ENCODE measurements at places on chromosomes 3 and 15. TPM values are rescaled to one million over a fixed set of nuclear protein-coding genes. Genes with fewer than 3 reads are reported as not detected.
A peak's percentile ranks its signal among the peaks of the same experiment; 100 is the strongest.

GRCh38 chr15:37019479-37020433 lies 80.6 kb downstream of the MEIS2 start:
- H3K4me3 ChIP-seq: no peak overlapping the region
- H3K4me1 ChIP-seq: no peaks in the 10 kb centered on the region
- no peak for DNase-seq
- H3K36me3 ChIP-seq: no peaks in the 10 kb centered on the region

The COPG1 gene
- polyA plus RNA-seq: 95.6 TPM

DNA sequence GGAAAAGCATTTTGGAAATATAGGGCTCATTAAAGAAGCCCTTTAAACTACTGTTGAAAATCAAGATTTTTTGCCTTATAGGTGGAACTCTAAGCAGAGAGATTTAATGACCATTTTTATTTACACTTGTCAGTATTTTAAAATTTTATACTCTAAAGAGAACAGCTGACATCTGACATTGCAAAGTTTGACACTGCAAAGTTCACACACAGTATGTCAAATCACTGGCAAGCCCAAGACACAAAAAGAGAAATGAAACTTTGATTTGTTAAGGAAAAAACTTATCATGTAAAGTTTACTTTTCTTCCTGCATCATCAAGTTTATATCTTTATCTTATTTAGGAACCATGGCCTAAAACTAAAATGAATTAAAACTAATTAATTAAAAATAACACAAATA lies 40.2 kb downstream of the DPH6 start:
- H3K4me3 ChIP-seq: no peak overlapping the region
- H3K4me1 ChIP-seq: peaks cover 4% of the 10 kb centered on the region
- H3K36me3 ChIP-seq: no peaks in the 10 kb centered on the region
- DNase-seq: no peak
- no peaks in the 10 kb centered on the region for H3K27me3 ChIP-seq

GRCh38 chr3:178184833-178185232 lies 351.4 kb upstream of the KCNMB2 start:
- H3K27me3 ChIP-seq: peaks cover 9% of the 10 kb centered on the region
- no peaks in the 10 kb centered on the region for H3K36me3 ChIP-seq
- H3K27ac ChIP-seq: no peak overlapping the region
- DNase-seq: no peak
- H3K4me1 ChIP-seq: no peaks in the 10 kb centered on the region
- no peak overlapping the region for H3K4me3 ChIP-seq

DNA sequence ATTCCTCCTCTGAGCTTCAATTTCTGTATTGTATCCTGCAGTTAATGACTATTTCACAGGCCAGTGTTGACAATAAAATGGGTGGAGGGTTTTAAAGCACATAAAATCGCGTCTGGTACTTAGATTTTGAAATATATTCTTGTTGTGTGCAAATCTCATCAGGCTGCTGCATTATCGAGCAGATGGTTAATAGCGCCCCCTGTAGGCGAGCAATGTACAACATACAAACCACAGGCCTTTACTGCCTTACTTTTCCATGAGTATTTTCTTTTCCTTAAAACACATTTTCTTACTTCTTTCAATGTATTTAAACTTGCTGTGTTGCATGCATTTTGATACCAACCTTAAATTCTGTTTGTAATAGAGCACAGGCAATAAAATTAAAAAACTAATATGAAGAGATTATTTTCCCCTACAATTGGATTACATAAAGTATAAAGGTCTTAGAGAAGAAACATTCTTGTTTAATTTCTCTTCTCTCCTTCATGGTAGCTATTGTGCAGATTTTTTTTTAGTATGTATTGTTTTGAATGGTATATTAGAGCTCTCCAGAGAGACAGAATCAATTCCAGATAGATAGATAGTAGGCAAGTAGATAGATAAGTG lies 608.4 kb downstream of the CADM2 start:
- no peak overlapping the region for H3K4me3 ChIP-seq
- H3K36me3 ChIP-seq: no peaks in the 10 kb centered on the region
- no peak for DNase-seq
- H3K27me3 ChIP-seq: no peaks in the 10 kb centered on the region
- H3K27ac ChIP-seq: no peak overlapping the region

- H3K27me3 ChIP-seq: no peaks in the 10 kb centered on the region
- DNase-seq: no peak
- peaks cover 14% of the 10 kb centered on the region for H3K36me3 ChIP-seq
- H3K4me3 ChIP-seq: no peak overlapping the region
Observed at GRCh38 chr3:108088146-108088545, 2.7 kb downstream of the CD47 start.

GRCh38 chr15:99537344-99537743 lies 28.4 kb upstream of the MEF2A start:
- H3K36me3 ChIP-seq: no peaks in the 10 kb centered on the region
- peaks cover 6% of the 10 kb centered on the region for H3K4me1 ChIP-seq
- no peak overlapping the region for H3K4me3 ChIP-seq
- DNase-seq: no peak

The LMAN1L gene
- not detected for polyA plus RNA-seq

DNA sequence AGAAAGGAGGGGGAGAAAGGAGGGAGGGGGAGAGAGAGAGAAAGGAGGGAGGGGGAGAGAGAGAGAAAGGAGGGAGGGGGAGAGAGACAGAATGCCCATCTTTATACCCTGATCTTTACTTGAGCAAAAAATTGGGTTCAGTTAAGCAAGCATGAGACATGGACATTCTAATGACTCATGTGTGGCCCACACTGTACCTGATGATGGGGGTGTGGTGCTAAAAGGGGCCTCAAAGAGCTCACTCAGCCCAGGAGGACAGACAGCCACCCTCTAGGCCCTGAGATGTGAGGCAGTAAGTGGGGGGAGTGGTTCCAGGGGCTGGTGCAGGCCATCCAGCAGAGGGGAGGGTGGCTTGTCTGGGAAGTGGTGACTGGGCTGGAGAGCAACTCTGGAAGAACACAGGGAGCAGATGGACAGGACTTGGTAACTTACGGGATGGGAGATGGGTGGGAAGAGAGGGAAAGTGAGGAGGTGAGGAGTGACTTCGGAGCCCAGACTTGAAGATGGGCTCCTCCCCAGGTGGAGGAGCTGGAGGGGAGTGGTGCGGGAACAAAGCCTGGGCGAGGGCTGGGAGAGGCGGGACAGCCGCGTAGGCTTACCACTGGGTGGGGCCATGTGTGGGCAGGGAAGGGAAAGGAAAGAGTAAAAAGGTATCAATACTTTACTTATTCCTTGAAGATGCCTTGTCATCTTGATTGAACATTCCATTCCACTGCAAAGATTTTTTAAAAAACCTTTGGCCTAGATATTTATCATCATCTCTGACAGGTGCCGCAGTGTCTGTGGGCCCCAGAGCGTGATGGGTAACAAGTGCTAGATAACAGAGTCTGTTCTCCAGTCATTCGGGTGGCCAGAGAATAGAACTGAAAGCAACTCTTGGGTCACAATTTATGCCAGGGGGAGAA lies 32.3 kb downstream of the TSPAN3 start:
- peaks cover 5% of the 10 kb centered on the region for H3K36me3 ChIP-seq
- no peak for DNase-seq
- H3K4me1 ChIP-seq: peaks cover 51% of the 10 kb centered on the region
- H3K27ac ChIP-seq: no peak overlapping the region
- no peaks in the 10 kb centered on the region for H3K27me3 ChIP-seq

- no peaks in the 10 kb centered on the region for H3K4me1 ChIP-seq
- no peak for DNase-seq
- no peak overlapping the region for H3K27ac ChIP-seq
- H3K4me3 ChIP-seq: no peak overlapping the region
- no peaks in the 10 kb centered on the region for H3K36me3 ChIP-seq
Observed at GRCh38 chr3:46675843-46676567, 17.5 kb downstream of the ALS2CL start.

The LPP gene
- polyA plus RNA-seq: 24.8 TPM

GRCh38 chr3:164903820-164904451 lies 174.4 kb downstream of the SI start:
- peak overlapping the region; percentile 44 for H3K27ac ChIP-seq
- H3K4me1 ChIP-seq: no peaks in the 10 kb centered on the region
- no peaks in the 10 kb centered on the region for H3K27me3 ChIP-seq
- no peaks in the 10 kb centered on the region for H3K36me3 ChIP-seq
- H3K4me3 ChIP-seq: no peak overlapping the region
- no peak for DNase-seq

The KY gene
- not detected for polyA plus RNA-seq

GRCh38 chr3:111861391-111861790 lies 2.3 kb downstream of the PHLDB2 start:
- H3K27ac ChIP-seq: no peak overlapping the region
- no peak for DNase-seq
- peaks cover 26% of the 10 kb centered on the region for H3K4me1 ChIP-seq
- H3K27me3 ChIP-seq: peaks cover 7% of the 10 kb centered on the region
- H3K4me3 ChIP-seq: peak overlapping the region; percentile 98

DNA sequence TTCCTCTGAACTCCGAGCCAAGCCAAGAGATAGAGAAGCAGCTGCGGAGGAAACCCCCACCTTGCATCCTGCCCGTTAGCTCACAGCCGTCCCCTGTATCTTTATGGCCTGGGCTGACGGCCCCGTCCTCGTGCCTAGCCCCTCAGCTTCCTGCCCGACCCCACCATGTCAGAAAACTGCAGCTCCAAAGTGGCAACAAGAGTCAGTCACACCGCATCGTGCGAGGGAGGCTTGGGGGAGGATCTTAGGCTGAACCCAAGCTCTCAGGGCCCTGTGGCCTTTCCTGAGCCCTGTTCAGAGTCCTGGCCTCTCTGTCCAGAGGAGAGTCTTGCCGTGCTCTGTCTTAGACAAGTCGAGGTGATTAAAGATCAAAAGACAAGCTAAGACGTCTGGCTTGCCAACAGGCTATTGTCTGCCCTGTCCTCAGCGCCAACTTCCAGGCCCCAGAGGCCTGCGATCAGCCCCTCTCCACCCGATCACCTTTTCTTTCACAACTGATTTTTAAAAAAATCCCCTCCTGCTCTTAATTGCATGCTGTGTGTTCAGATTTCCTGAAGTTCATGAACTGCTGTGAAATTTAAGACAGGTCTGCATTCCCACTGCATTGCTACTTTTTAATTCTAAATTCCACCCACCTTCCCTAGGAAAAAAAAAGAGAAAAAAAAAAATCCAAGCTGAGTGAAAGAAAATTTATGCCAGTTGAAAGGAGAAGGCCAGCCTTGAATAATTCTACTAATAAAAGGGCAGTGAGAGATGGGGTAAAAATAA lies 89.7 kb upstream of the WNT5A start:
- no peaks in the 10 kb centered on the region for H3K36me3 ChIP-seq
- peaks cover under 1% of the 10 kb centered on the region for H3K27me3 ChIP-seq
- H3K27ac ChIP-seq: no peak overlapping the region

DNA sequence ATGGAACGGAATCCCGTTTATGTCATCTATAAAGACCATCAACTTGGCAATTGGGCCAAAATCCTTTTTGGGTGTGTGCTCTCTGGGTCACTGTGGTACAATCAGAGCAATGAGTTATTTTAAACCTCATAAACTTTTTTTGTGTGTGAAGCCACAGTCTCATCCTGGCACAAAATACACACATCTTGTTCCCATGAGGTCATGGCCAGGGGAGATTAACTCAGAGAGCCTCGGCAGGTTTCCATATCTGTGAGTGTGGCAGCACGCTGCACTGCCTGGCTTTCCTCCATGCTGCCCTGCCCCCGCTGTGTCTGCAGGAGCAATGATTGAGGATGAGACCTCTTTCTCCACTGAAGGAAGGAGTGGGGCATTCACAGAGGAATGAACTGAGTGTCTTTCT lies 54.0 kb upstream of the DLG1 start:
- H3K27ac ChIP-seq: no peak overlapping the region
- H3K4me3 ChIP-seq: no peak overlapping the region
- H3K27me3 ChIP-seq: peaks cover 35% of the 10 kb centered on the region
- DNase-seq: no peak
- H3K36me3 ChIP-seq: no peaks in the 10 kb centered on the region

DNA sequence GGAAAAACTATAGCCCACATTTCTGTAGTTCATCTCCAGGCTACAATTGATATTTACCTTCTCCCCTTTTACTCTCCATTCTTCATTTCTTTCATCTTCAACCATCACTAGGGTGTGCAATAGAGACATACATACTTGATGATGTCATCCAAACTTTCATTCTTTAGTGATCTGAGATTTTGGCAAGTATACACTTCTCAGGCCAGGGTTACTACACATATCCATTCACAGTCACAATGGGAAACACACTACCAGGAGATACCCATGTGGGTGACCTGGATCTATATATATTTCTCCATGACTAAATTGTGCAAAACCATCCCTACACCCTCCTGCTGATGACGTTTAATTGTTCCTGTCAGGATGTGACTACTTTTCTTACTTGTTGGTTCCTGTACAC lies 769.5 kb upstream of the DPPA4 start:
- DNase-seq: no peak
- no peaks in the 10 kb centered on the region for H3K36me3 ChIP-seq
- H3K4me3 ChIP-seq: no peak overlapping the region
- H3K27ac ChIP-seq: no peak overlapping the region

DNA sequence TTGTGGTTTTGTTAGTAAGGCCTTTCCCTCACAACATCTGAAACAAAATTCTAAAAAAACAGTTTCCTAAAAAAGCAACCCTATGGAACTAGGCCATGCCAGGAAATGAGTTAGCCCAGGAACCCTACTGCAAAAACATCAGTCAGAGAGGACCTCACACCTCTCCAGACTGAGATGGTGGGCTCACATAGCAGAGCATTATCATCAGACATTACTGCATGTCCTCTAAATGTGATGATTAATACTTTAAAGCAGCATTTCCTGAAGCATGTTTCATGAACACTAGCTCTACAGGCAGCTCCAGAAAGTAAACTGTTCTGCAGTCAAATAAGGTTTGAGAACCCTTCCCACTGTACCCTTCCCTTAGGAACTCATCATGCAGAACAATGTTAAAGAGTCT lies 232.3 kb upstream of the MRPL3 start:
- no peaks in the 10 kb centered on the region for H3K4me1 ChIP-seq
- H3K27me3 ChIP-seq: no peaks in the 10 kb centered on the region
- H3K27ac ChIP-seq: no peak overlapping the region
- no peak for DNase-seq
- H3K36me3 ChIP-seq: no peaks in the 10 kb centered on the region

The CHRNA3 gene
- polyA plus RNA-seq: not detected

DNA sequence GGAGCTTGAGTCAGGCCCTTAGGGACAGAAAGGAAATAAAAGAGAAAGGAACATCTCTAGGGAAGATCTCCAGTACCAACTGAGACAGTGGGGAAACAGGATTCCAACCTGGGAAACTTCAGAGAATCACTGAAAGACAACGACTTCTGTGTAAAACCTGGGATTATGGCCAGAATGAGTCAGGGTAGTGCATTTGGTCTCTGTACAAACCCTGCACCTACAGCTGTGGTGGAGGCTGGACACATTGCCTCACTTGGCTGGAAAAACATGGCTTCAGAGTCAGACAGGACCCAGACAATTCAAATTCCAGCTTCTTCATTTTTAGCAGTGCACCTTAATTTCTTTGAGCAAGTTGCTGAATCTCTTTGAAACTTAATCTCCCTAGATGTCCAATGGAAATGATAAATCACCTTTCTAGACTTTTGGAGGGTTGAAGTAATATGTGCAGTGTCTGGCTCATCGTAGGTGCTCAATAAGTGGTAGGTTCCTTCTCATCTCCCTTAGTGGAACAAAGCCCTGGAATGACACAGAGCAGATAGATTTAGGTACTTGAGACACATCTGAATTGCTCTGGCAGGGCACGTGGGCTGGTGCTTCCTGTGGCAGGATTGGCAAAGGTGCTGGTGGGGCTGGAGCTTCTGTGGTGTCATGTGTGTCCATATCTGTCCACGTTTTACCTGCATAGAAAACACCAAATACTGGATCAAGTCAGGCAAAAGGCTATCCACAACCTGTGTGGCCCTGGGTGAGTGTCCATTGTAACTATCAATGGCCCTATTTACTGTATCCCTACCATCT lies 6.1 kb upstream of the CLSTN2 start:
- peaks cover 30% of the 10 kb centered on the region for H3K27me3 ChIP-seq
- H3K4me1 ChIP-seq: no peaks in the 10 kb centered on the region
- no peaks in the 10 kb centered on the region for H3K36me3 ChIP-seq
- H3K27ac ChIP-seq: no peak overlapping the region
- no peak for DNase-seq

Data from naive B cell (primary cell).